ENCODE measurements at places on chromosomes 4 and X.

- no peak for DNase-seq
Measured at GRCh38 chrX:70509078-70509477, 64.4 kb downstream of the DLG3 start.

DNA sequence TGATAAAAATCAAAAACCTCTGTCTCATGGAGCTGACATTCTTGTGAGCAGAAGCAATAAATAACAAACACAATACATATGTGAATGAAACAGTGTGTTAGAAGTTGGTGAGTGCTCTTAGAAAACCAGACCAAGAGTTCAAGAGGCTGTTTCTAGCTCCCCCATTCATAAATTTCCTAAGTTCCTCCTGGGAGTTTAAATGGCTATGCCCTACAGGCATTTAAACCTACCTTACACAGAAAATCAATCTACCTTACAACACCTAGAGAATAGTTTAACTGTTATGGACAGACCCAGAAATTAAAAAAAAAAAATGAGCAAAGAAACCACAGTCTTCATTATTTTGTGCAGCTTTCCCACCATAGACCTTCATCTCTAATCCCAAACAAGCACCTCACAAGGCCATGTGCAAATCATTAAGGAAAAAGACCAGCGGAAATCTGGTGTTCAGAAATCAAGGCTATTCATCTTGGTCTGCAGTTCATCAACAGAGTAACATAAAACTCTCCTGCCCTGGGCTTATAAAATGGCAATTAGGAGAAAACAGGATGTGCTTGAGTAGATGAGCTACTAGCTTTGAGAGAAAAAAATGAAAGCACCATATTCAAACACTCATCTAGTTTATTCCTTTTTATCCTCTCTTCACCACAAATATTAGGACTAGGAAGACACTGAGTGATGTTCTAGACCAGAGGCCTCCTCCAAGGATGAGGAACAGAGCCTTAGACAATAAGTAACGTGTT lies 147.2 kb downstream of the SHROOM3 start:
- DNase-seq: no peak

DNA sequence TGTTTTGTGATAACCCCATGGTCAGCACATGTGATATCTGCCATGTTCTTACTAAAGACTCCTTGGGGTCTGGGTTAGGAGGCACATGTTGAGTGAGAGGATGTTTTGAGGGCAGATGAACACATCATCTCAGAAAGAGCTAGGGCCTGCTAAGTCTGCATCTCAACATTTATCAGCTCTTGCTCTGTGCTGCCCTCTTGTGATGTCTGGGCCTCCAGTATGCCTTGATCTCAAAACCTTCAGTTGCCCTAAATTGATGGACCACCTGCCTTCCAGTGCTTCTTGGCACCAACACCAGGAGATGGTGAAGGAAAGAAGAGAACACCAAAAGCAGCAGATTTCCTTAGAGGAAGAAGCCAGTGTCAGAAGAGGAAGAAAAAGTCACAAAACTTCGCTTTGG lies 22.5 kb downstream of the MID1 start:
- DNase-seq: no peak

DNA sequence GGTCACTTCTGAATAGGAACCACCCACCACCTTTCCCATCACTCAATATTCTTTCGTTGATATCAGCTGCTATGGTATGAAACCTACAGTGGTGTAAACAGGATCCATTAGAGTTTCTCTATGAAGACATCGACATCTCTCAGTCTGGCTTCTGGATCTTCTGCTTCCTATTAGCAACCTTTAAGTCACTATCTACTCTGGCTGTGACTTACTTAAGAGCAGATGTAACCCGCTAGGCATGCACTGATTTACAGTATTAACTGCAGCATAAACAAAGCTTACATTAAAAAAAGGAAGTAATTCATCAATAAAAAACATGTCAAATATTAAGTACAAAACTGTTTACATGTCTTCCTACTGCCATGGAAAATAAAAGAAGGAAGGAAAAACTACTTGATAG lies 96.4 kb downstream of the ANAPC10 start:
- DNase-seq: no peak

- DNase-seq: peak; percentile 51
Measured at GRCh38 chr4:114729068-114729738, 130.6 kb downstream of the UGT8 start.

DNA sequence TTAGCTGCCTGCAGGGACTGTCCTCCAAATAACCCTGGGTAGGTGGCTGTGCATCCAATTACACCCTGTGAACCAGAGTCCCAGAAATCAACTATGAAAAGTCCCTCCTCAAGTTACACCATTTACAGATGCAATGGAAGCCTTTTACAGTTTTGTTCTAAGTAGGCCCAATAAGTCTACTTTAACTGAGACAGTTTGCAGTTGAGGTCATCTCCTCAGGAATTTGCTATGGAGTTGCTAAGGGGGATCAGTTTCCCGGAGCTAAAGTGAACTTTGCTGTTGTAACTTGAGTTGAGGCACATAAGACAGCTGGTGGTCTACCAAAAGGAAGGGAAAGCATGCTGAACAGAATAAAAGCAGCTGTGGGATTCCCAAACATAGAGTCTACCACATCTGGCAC lies 121.6 kb upstream of the STK26 start:
- DNase-seq: no peak

GRCh38 chr4:36332782-36333131 lies 51.3 kb downstream of the DTHD1 start:
- DNase-seq: no peak

- no peak for DNase-seq
Measured at GRCh38 chrX:70504772-70505450, 60.3 kb downstream of the DLG3 start.

- DNase-seq: no peak
Measured at GRCh38 chr4:167721617-167722486, 370.5 kb upstream of the ANXA10 start.

DNA sequence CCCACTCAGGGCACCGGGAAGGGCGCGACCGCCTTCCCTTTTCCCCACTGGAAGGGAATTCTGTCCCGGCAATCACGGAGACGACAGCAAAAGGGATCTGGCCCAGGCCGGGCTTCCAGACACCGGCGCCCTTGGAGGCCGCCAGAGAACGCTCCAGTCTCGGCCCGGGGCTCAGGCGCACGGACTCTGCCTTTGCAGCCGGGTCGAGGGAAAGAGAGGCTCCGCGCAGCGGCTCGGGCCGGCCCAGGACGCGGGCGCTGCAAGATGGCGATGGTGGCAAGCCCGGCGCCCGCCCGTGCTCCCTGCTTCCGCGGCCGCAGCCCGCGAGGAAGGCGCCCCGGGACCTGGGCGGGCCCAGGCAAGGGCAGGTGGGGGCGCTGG lies 1.1 kb downstream of the CTBP1 start:
- no peak for DNase-seq

DNA sequence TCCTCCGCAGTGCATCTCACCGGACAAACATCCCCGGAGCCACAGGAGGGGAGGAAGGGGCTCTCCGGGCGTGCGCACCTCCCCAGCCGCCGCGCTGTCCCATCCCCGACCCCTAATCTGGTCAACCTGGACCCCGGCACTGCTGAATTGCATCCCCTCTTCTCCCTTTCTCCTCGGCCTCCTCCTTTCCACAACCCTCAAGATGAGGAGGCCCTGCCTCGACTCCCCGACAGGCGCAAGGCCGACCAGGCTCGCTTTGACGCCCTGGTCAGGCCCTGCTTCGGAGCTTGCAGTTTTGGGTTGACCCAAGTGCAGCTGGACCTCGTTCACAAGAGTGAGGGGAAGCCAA lies 2.3 kb downstream of the PDGFRA start:
- DNase-seq: no peak

- no peak for DNase-seq
Measured at GRCh38 chr4:87037671-87038334, 103.0 kb downstream of the AFF1 start.

GRCh38 chr4:25923745-25924144 lies 9.7 kb downstream of the SMIM20 start:
- no peak for DNase-seq

DNA sequence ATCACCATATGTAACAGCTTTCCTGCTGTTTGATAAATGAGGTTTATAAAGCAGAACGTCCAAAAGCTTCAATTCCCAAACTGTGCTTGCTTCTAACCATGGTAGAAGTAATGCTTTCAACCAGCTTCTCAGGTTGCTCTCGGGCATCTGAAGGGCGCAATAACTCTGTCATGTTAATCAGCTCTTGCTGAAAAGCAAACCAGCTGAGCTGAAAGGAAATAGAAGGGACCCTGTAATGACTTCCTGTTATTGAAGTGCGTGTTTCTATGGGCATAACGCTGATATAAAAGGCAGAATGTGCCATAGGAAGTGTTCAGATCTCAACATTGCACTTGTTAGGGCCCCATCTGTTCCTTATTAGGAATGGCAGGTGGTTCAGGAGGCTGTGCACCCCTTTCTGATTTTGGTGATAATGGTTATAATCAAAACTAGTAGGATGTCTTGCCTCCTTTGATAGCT lies 21.2 kb downstream of the HERC3 start:
- DNase-seq: peak; percentile 35

DNA sequence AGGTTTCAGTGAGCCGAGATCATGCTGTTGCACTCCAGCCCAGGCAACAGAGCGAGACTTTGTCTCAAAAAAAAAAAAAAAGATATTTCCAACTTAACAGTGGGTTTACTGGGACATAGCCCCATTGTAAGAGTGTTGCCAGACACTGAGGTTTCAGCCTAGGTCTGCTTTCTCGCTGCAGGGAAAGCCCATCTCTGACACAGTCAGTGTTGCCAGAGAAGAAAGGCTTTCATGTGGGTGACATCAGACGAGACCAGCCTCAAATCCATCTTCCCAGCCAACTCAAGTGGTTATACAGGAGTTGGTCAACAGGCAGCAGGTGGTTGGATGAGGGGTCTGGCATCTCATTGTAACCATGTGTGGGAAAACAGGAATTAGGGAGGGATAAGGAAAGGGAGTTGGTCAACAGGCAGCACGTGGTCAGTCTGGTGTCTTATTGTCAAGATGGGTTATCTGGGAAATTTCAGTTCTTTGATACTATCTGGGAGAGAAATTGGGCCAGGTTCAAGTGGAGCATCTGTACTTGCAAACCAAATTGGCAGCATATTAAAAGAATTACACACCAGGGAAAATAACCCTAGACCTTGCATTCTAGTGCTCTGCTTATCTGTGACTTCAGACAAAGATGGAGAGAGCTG lies 41.1 kb downstream of the NELFA start:
- DNase-seq: no peak

GRCh38 chr4:3436798-3437581 lies 4.8 kb upstream of the HGFAC start:
- peak; percentile 80 for DNase-seq

GRCh38 chr4:17182888-17183287 lies 284.4 kb upstream of the LDB2 start:
- DNase-seq: no peak

GRCh38 chr4:144703494-144703893 lies 57.5 kb downstream of the HHIP start:
- no peak for DNase-seq

DNA sequence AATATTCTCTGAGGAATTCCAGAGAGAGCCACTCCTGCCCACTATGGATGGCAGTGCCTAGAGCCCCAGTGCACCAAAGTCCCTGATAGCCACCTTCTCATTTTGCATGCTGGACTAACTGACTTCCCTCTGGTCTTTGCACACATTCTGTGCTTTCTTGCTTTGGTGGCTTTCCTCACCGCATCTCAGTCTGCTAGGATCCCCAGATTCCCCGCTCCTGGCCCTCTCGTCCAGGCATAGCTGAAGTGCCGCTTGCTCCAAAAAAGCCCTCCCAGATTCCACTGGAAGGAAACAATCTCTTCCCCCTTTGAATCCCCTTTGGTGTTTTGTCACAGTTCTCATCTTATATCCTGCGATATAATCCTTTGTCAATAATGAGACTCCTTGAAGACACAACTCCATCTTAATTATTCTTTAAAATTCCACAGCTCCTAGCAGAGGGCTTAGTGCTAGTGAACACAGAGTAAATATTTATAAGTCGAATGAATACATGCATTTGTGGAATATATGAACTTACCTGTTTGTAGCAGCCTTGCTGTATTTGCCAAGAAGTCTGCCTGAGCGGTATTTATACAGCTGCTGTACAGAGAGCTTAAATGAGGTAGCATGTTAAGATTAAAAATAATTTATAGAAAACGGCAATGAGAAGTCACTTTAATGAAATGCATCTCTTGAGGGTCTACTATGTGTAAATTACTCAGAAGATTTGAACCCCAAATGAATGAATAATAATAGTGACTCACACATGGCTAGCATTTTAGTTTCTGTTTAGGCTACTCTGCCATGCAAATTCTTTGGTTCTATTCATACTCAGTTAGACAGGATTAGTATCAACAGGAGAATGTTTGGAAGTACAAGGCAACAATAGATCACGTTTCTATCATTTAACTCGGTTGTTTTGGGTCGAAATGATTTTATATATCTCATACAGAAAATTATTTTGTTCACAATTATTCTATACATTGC lies 421.9 kb upstream of the TENM3 start:
- DNase-seq: no peak

DNA sequence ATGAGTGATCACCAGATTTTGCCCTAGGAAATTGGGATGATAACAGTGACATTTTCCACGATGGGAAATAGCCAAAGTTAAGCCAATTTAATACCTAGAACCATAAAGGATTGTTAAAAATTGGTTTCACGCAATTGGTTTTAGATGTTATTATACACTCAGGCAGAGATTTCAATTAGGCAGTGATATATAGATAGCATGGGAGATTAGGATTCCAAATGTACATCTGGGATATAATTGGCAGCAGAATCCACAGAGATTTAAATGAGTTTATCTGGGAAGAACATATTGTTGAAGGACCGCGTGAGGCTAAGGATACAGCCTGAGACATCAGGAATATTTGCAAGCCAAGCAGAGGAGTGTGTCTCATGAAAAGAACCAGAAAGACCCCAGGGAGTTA lies 351.6 kb downstream of the GPM6A start:
- DNase-seq: no peak

DNA sequence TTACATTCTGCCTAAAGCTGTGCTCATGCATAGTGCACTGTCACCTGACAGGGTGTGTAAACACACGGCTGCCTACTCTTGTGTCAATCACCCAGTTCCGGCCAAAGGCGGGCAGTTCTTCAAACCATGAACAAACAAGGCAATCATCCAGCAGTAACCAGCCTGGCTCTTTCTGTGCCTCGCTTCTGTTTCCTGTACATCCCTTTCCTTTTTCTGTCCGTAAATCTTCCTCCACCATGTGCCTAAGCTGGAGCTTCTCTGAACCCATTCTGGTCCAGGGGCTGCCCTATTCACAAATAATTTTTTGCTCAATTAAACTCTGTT lies 60.8 kb upstream of the CBR4 start:
- peak; percentile 68 for DNase-seq

- DNase-seq: no peak
Measured at GRCh38 chr4:90211174-90211573, 84.0 kb downstream of the CCSER1 start.

DNA sequence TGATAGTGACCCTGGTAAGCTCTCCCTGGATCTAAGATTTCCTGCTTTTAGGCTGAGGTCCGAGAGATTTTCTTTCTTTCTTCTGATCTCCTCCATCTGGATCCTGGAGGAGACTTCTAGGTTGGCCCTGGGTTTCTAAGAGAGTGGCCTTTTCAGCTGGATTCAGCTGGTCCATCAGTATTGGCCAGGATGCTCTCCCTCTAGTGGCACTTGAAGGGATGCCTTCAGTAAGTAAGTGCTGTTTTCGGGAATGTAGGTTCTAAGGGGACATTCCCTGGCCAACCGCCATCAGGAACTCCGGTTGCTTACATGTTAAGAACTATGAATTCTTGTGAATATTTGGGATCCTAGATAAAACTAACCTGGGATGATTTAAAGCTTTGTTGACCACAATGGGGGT lies 56.9 kb downstream of the SERTM2 start:
- no peak for DNase-seq

All from COR-L47 (cell line).